Body of pancreas (tissue), 4 donors: ENCODE measurements at places on chromosomes 2 and 18.

- no peak for DNase-seq
Measured at GRCh38 chr2:144452169-144452988, 67.5 kb downstream of the ZEB2 start.

GRCh38 chr2:111118981-111119821 is 1.5 kb upstream of the BCL2L11 start:
- DNase-seq, result peak; percentile 4

DNA sequence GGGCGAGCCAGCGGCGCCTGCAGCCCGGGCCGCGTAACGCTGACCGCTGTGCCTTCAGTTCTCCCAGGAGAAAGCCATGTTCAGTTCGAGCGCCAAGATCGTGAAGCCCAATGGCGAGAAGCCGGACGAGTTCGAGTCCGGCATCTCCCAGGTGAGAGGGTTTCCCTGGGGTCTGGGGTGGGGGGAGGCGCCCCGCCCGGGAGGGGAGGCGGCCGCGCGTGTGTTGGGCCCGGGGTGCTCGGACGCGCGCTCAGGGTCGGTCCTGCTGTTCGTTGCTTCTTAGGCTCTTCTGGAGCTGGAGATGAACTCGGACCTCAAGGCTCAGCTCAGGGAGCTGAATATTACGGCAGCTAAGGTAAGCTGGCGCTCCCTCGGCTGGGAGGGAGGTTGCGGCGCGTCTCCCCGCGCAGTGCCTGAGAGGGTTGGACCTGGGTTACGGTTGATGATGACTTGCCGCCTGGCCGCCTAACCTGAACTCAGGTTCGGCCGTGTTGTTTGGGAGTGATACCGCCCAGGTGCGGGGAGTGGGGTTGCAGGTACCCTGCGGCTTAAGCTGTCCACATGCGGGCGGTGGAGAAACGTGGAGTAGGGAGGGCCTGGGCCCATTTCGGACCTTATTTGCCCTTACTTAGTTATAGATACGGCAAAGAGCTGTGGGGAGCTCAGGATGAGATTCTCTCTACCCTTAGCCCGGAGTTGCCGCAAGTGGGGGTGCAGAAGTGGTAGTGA is 638 bp downstream of the RPS7 start:
- DNase-seq, result peak; percentile 9

DNA sequence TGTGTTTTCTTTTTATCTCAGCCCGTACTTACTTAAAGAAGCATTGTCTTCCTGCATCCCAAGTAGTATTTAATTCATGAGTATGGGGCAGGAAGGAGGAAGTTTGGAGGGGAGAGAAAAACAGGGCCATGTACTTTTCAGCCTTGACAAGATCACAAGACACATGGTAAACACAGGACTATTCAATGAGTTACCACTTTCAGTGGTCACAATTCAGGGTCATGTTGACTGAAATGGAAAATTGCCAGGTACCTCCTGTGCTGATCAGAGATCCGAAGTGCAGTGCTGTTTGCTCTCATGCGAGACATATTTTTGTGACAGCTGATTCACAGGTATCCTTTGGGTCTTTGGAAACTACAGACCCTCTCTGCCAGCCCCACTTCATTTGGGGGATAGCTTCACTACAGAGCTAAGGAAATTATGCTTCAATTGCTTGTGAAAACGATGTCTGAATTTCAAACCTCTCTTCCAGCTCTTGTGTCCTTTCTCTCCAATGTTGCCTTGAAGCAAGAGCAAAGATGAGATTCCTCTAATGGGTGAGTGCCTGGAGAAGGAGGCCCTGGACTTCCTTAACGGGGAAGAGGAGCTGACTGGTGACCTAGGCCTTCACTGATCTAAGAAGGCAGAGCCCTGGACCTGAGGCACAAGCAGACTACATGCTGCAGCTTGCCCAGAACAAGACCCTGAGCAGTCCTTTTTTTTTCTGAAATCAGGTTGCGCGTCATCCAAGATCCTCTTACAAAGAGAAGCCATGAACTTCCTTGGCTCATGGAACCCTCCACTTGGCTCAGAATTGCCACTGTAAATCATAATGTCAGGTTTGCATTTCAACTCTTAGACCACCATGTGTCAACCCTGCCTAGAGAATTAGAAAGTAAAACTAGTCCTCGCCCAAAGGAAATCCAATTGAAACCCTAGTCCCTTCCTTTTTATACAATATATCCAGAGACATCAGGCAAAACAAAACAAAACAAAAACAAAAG is 44.1 kb downstream of the EVA1A start:
- DNase-seq, result no peak
